Mononuclear cell (primary cell): ENCODE measurements at places on chromosomes 4 and X. TPM values are rescaled to one million over a fixed set of nuclear protein-coding genes. Genes with fewer than 3 reads are reported as not detected.

The CTAG2 gene
- total RNA-seq: not detected

The CHRDL1 gene
- 0.10 TPM for total RNA-seq

The CCDC160 gene
- not detected for total RNA-seq

The PPP1R2C gene
- total RNA-seq: 6.0 TPM

The ZCCHC12 gene
- not detected for total RNA-seq

The ENPEP gene
- total RNA-seq: 0.73 TPM

The MID2 gene
- 17.6 TPM for total RNA-seq

The NLGN3 gene
- total RNA-seq: 2.6 TPM

The TBC1D19 gene
- total RNA-seq: 10.5 TPM

The HEPH gene
- under 0.01 TPM for total RNA-seq

The CORIN gene
- total RNA-seq: 0.10 TPM

The USP27X gene
- 2.8 TPM for total RNA-seq

The DCAF4L1 gene
- total RNA-seq: 0.21 TPM

The ART3 gene
- not detected for total RNA-seq

The CT45A5 gene
- not detected for total RNA-seq

The LEF1 gene
- 327 TPM for total RNA-seq

The MAOB gene
- total RNA-seq: 0.10 TPM

The OR13H1 gene
- total RNA-seq: not detected

The FAM47E gene
- 0.21 TPM for total RNA-seq

The GABRQ gene
- total RNA-seq: under 0.01 TPM

The LRPAP1 gene
- 82.9 TPM for total RNA-seq

The RAB40A gene
- not detected for total RNA-seq

The SLC16A2 gene
- not detected for total RNA-seq

The MID1 gene
- total RNA-seq: under 0.01 TPM

The NIPAL1 gene
- under 0.01 TPM for total RNA-seq

The CLDN34 gene
- total RNA-seq: not detected

The SOD3 gene
- not detected for total RNA-seq

The PDK3 gene
- 21.0 TPM for total RNA-seq

The CFP gene
- total RNA-seq: 139 TPM

The NPY1R gene
- total RNA-seq: not detected

The KIAA1210 gene
- not detected for total RNA-seq

The CNKSR2 gene
- total RNA-seq: 15.8 TPM

The IL1RAPL2 gene
- not detected for total RNA-seq

The NPY2R gene
- not detected for total RNA-seq

The NUDT10 gene
- 0.31 TPM for total RNA-seq

The PASD1 gene
- total RNA-seq: not detected

The FATE1 gene
- not detected for total RNA-seq

The SLC9A6 gene
- 21.7 TPM for total RNA-seq

The NEXMIF gene
- 1.6 TPM for total RNA-seq

The CAPN6 gene
- total RNA-seq: not detected

The MAGED4 gene
- 0.10 TPM for total RNA-seq

The CNGA1 gene
- not detected for total RNA-seq

The GATA1 gene
- total RNA-seq: 1.6 TPM
